Activated T-cell treated with anti-CD3 and anti-CD28 coated beads for 48 hours (primary cell): ENCODE measurements at places on chromosomes 3 and 15.

- no peak for DNase-seq
Observed at GRCh38 chr15:83844742-83845141, 190.8 kb downstream of the ADAMTSL3 start.

DNA sequence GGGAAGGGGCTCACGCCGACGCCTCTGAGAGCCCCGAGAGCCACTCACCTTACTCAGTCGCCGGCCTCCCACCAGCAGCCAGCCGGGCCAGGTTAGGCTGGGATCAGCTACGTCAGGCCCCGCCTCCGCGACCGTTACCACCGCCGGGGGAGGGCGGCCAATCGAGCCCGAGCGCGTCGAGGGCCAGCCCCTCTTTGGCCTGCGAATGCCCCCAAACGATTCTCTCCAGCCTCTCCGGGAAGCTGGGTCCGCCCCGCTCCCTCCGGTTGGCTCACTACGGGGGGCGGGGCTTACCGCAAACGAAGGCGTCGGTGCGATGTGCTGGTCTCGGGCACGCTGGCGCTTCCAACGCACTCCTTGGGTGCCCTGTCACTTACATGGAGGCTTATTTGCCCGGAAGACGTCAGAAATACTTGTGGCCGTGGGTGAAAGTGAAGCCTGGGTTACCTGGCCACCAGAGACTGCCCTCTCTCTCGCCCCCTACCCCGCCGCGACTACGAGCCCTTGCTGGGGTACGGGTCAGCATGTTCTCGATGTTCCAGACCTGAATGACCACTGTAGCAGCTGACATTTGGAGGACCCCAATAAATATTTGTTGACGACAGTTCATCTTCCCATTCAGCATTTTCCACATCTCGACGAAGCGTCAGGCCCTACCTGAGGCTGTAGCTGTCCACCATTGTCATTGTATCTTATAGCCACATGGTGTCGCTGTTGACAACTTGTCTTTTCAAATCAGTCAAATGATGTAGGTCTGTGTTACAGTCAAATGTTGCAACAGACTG lies at the start of gene CEP70:
Gene CEP70, minus strand, starts transcription at position 111 of the 785 bp plus-strand sequence. CDS start 21,333 bp downstream, outside the sequence.
- DNase-seq = peak; percentile 84

- no peak for DNase-seq
Observed at GRCh38 chr3:135352213-135352612, 557.2 kb downstream of the EPHB1 start.

DNA sequence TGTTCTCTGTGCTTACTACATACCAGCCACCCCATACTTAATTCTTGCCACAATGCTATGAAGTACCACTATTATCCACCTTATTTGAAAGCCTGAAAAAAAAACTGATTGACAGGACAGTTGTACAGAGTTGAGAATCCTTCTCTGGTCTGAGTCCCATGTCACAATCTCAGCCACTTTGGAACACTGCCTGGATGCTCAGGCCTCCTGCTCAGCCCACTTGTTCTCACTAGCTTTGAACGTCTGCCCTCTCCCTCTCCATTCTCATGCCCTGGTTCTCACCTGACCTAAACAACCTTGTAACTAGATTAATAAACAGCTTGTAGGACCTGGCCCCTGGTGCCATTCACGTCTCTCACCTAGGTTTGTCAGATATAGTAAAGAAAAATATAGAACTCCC lies 53.9 kb downstream of the TRIM69 start:
- no peak for DNase-seq

DNA sequence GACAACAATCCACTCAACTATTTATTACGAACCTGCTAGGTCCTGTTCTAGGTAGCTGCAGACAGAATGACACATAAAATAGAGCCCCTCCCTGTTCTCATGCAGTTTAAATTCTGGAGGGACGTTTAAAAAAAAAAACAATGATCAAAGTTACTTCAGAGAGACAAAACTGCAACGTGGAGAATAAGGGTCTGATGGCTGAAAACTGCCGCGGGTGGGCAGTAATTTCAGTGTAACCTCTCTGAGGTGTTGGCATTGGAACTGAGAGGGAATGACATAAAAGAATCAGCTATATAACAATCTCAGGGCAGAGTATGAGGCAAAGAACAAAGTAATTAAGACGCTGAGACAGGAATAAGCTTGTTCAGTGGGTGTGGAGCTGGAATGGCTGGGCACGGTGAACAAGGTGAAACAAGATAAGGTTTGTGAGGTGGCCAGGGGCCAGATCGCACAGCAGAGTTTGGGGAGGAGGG lies 19.5 kb downstream of the TBL1XR1 start:
- DNase-seq = no peak

DNA sequence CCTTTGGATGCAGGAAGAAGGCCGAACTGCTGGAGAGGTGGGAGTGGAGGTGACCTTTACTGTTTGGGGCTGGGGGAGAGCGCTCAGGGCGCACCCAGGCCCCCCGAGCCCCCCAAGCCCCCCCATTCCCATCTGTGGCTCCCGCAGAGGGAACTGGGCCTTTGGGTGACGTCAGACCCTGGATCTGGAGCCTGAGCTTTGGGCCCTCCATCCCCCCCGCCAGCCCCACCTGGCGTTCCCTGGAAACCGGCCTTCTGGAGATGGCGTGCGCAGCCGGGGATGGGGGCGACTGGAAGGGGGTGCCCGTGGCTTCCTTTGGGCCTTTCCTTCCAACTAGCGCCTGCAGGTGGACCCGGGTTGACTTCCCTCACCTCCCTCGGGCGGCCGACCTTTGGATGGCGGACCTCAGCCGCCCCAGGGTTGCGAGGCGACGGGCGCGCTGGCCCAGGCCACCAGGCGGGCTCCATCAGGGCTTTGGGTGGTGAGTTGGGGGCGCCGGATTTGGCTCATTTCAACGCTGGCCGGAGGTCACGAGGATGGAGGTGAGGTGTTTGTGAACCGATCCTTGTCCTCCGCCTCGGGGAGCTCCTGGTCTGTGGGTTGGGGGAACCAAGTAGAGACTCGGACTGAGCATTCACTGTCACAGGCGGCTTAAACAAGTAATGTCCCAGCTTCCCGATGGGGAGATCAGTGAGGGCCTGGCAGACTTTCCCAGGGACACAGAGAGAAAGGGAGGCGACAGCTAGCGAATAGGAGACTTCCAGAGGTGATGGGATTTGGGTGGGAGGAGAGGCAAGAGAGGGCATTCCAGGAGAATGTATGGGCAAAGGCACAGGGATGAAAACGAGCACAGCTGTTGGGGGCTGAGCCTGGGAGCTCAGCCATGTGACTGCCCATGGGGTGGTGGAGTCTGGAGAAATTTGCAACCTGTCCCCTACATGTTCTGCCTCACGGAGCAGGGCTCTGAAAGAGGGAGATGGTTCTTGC lies 709 bp downstream of the SCAMP5 start:
- no peak for DNase-seq

DNA sequence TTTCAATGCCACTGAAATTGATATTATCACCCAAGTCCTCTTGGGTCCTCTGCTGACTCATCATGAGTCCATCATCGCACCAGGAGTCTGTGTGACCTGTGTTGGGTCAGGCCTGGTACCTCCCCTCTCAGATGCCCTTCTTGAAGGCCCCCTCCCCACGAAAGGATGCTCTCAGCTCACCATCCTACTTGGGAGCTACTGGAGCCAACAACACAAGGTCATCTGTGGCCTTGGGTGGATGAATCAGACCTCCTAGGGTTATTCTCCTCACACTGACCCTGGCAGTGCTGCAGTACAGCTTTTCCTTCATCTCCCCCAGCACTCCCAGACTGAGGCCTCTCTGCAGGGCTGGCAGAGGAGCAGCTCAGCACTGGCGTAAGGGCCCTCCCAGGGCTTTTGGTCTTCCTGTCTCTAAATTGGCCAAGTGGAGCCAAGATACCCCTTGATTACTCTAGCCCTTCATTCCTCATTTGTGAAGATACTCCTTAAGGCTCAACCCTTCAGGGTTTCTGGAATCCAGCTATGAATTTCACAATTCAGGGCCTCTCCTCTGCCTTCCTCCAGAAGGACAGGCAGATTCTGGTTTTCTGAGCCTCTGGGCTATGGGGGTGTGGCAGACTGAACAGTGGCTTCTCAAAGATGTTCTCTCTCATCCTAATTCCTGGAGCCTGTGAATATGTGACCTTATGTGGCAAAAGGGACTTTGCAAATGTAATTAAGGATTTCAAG lies 80.7 kb upstream of the GSK3B start:
- no peak for DNase-seq

- DNase-seq = no peak
Observed at GRCh38 chr15:38129531-38130204, 123.0 kb upstream of the SPRED1 start.

GRCh38 chr3:52447512-52448355 lies 2.8 kb upstream of the SEMA3G start:
- DNase-seq = no peak

DNA sequence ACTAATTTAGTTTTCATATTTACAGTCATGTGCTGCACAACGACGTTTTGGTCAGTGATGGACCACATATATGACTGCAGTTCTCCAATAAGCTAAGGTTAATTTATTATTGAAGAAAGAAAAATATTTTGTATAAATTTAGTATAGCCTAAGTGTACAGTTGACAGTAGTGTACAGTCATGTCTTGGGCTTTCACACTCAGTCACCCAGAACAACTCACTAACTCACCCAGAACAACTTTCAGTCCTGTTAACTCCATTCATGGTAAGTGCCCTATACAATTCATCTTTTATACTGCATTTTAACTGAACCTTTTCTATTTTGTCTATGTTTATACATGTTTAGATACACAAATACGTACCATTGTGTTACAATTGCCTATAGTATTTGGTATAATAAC lies 3.8 kb upstream of the GABRR3 start:
- no peak for DNase-seq

DNA sequence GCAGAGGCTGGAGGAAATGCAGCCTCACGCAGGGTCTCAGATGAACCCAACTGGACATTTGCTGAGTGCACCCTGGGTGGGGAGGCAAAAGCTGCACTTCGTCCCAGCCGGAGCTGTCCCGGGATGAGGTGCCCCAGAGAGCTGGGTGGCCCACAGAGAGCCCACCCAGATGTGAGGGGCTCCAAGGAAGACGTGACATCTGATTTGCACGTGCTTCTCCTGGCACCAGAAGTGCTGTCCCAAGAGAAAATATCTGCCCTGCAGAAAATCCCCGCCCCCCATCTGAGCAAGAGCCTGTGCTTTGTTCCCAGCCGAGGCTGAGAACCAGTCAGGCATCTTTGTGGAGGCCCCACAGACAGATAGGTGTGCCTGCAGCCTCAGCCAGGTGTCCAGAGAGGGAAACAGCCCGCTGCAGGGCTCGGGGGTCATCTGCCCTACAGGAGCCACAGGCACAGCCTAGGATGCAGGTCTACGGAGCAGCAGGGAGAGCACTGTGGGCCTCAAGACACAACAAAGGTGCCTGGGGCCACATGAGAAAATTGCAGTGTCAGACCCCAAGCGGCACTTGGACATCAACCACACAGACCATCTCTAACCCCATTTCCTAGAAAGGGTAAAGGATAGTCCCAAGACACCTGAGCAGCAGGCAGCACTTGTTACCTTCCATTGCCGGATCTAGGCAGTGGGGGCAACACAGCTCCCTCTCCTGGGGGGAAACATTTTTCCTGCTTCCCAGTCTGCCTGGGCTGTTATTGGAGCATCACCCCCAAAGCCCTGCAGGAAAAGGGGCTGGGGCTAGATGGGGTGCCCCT lies 5.8 kb downstream of the TMIE start:
- no peak for DNase-seq

DNA sequence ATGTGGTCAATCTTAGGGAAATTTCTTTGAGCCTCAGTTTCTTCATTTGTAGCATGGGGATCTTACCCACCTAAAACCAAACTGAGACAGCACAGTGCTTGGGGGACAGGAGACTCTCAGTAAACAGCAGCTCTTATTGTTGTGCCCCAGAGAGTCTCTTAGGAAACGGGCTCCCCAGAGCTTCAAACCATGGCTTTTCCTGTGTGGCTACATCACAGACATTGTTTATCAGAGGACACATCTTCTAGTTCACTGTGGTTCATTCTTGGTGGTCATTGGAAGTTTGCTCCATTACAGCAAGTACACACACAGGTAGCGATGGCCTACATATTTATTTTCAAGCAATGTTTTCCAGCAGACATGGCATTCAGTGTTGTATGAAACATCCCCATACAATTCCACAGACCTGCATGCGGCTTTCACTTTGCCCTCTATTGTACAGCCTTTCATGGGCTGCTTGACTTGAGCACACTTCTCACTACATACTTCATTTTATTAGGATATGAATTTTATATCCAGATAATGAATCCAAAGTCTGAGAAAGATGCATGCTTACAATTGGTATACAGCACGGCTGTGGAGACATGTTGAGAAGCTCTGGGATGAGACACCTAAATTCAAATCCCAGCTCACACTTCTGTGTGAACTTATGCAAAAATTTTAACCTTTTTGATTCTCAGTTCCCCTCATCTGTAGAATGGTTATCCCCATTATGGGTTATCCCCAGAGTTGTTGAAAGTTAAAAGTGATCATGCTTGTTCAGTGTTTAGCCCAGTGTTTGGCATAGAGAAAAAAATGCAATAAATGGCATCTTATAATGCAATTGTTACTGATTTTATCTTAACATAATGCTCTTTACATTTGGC lies 84.8 kb upstream of the ICE2 start:
- DNase-seq = no peak

DNA sequence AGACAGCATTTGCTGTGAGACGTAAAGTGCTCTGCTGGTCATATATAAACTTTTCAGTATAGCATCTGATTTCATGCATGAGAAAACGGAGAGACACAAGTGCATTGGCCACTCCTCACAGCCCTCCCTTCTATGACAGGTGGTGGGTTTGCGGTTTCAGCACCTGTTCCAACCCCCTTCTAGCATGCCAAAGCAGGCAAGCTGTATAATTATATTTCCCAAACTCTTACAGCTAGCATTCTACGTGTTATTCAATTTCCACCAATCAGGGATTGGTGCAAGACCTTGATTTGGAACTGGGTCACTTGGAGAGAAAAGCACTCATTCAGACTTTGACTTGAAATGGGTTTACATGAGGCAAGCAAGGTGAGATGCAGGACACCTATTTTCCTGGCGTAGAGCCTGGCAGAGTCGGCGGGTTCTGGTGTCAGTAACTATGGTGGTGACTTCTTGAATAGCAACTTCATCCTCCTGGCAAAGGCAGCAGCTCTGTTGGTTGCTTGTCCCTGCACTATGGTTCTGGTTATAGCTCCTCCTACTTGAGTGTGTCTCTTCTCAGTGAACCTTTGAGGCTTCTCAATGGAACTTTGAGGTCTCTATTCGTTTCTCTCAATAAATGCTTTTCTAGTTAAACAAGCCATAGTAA lies 356.5 kb downstream of the TBL1XR1 start:
- no peak for DNase-seq

- DNase-seq = no peak
Observed at GRCh38 chr3:135366816-135367215, 571.8 kb downstream of the EPHB1 start.

GRCh38 chr15:84604826-84605553 lies 4.2 kb downstream of the ZSCAN2 start:
- peak; percentile 58 for DNase-seq

GRCh38 chr3:58994746-58995330 lies 55.0 kb downstream of the CFAP20DC start:
- no peak for DNase-seq
